ENCODE measurements at places on chromosomes 6 and 20.
A peak's percentile ranks its signal among the peaks of the same experiment; 100 is the strongest.

GRCh38 chr6:106122938-106123656 is 37.0 kb downstream of the PRDM1 start:
- DNase-seq = no peak

- DNase-seq = no peak
These were observed 96.6 kb downstream of the DLGAP4 start for GRCh38 chr20:36402708-36403107.

DNA sequence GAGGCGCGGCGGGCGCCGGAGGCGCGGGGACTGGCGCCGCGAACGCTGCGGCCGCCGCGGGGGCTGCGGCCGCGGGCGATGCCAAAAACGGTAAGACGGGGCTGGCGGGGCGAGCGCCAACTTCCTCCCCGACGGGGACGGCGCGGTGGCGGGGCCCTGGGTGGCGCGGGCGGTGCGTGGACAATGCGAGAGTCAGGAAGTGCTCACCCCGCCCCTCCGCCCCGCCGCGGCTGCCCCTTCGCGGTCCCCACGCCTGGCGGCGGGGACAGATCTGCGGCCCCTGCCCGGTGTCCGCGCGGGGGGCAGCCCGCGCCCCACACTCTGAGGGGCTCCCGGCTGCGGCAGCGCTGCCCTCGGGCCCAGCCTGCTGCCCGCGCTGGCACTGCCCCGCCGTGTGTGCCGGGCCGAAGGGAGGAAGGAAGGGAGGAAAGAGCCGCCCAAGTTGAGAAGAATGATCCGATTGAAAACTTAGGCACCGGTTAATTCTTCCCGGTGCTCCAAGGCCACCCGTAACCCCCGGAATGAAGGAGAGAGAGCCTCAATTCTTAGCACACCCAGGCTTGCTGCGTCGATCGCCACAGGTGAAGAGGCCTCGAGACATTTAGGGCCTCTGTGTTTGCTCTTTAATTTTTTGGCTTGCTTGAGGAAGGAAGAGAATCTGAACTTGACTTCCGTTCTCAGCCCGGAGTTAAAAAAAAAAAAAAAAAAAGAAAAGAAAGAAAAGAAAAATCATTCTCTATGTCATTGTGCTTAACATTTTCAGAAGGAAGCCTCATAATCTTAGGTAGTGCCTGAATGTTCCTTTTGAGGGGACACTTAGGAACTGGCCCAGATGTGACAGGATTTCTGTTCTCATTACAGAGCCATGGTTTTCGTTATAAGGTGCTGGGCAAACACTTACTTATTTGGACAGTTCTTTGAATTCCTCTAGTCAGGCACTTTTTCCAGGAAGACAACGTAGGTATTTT is 982 bp downstream of the HECA start:
- peak; percentile 57 for DNase-seq

GRCh38 chr20:63641792-63642523 is 11.3 kb downstream of the STMN3 start:
- peak; percentile 97 for DNase-seq
